ENCODE measurements at places on chromosomes 11 and 22.
A peak's percentile ranks its signal among the peaks of the same experiment; 100 is the strongest.

DNA sequence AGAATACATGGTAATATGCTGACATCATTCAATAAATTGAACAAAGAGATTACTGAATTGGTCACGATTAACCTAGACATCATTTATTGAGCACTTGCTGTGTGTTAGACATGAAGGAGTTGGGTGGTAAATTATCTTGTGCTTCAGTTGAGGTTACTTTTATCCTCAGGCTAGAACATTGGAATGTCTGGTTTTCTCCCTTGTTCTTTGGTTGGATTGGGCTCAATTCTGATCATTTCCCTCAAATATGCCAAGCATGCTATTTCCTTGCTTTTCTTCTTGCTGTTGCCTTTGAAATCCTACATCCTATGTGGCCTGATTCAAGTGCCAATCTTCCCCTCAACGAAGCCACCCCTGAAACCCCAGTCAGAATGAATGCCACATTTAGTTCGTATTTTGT, 65.8 kb downstream of the DEUP1 start:
- DNase-seq: no peak

GRCh38 chr22:46942799-46943785, 180.6 kb downstream of the TBC1D22A start:
- DNase-seq: no peak

GRCh38 chr22:38872831-38873248, 824 bp upstream of the CBX6 start:
- peak; percentile 8 for DNase-seq

GRCh38 chr11:100031973-100032372, 655.1 kb upstream of the ARHGAP42 start:
- peak; percentile 17 for DNase-seq

- no peak for DNase-seq
These were observed 104.2 kb downstream of the WT1 start for GRCh38 chr11:32331098-32331497.

- DNase-seq: no peak
These were observed 247.9 kb upstream of the KIRREL3 start for GRCh38 chr11:127248476-127248875.

DNA sequence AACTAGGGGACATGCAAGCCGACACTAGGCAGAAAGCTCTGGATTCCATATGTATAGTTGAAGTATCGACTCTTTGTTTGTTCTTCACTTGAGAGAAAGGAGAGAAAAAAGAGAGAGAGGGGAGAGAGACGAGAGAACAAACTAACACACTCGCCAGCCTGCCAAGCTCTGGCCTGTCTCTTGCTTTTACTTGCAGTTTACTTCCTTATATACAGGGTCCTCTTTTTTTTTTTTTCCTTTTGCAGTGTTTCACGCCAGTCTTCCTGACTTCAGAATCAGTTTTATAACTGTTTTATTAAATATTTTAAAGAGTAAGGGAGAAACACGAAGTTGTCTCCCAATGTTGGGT, 19.9 kb downstream of the TEAD1 start:
- DNase-seq: no peak

DNA sequence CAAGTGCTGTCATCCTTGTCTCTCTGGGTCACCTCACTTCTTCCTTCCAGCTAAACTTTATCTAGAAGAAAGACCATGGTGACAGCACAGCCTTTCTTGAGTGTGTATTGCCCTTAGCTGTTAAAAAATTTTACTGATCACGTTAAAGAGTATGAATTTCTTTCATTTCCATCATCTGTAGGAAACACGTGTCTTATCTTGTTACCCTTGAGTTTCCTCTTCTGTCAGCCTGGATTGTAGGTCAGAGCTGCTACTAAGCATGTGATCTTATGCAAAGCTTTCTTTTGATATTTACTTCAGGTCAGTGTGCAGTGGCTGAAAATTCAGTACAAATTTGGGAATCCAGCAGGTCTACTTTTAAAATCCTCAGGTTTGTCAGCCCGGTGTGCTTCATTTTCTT, 512.2 kb upstream of the ARHGAP42 start:
- DNase-seq: no peak

DNA sequence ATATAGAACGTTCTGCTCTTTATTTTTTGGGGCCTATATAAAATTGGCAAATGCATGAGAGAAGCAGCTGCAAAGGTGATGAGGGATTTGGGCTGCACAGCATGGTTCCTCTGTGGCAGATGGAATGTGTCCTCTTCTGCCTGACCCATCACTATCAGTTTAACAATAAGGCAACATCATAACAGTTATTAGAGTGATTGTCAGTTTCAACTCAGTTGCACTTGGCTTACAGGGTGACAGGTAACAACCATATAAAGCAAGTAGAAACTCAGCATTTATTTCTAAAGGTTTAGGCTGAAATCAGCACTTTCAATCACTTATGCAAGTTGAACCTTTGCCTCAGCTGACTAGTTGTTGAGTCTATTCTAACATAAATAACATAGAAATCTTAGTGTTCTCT, 935.4 kb upstream of the CHORDC1 start:
- DNase-seq: no peak

GRCh38 chr11:15764948-15765347, 591.4 kb downstream of the SOX6 start:
- DNase-seq: no peak

- DNase-seq: no peak
These were observed 45.6 kb downstream of the GRAMD4 start for GRCh38 chr22:46665751-46666280.

- DNase-seq: no peak
These were observed 6.2 kb upstream of the OR5W2 start for GRCh38 chr11:55920537-55920936.

DNA sequence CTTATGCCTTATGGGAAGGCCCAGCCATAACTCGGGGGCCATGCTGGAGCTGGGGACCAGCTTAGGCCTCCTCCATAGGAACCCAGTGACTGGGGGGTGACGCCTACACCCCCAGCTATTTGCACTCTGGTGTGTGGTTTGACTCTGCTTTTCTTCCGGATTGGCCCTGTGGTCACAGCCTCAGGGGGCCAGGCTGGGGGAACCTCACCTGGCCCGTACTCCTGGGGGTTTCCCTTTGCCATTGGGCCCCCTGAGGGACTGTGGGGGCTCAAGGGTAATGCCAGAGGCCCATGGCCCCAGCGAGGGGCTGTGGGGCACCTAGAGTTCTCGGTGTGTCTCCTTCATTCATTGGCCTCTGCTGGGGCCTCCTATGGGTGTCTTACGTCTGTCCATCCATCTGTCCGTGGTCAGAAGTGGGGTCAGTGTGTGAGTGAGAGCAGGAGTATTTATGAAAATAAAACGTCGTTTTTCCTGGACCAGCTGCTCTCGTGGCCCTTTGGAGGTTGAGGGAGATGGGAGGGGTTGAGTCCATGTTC, 6.3 kb upstream of the SH3BP1 start:
- DNase-seq: peak; percentile 69

GRCh38 chr11:6755303-6755952, 16.3 kb downstream of the OR2AG2 start:
- peak; percentile 49 for DNase-seq

GRCh38 chr11:20647976-20648565, 21.3 kb upstream of the NELL1 start:
- DNase-seq: peak; percentile 50

GRCh38 chr11:74570266-74571061, 21.9 kb upstream of the POLD3 start:
- peak; percentile 43 for DNase-seq

DNA sequence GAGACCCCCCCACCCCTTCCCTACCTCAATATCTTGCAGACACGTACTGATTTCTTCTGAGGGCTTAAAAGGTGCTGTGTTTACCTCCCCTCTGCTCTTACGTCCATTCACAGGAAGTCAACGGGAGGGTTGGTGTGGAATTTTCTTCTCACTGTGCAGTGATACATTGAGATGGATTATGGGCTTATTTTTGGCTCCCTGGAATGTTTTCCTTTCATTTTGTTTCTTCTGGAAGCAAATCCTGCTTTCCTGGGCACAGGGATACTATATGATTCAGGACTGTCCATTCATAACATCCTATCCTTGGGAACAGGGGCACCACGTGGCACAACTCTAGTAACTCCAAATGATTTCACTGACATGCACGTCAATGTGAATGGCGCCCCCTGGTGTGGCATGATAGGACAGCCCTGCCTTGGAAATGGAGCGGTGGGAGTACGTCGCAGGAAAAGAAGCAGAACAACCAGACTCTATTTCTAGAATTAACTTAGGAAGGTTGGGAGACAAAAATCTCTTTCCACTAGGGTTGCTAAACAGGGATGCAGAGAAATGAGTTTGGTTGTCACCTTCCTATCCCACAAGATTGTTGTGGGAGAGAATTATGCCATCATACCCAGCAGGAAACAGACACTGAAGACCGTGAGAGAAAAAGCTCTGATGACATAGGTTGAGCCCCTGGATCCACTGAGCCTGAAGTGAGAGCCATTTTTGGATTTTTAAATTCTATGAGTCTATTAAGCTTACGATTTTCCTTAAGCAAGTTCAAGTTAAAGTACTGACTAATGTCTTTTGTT, 146.5 kb upstream of the RAG2 start:
- DNase-seq: peak; percentile 68

GRCh38 chr11:68946416-68947090, 34.2 kb downstream of the MRGPRD start:
- DNase-seq: no peak

DNA sequence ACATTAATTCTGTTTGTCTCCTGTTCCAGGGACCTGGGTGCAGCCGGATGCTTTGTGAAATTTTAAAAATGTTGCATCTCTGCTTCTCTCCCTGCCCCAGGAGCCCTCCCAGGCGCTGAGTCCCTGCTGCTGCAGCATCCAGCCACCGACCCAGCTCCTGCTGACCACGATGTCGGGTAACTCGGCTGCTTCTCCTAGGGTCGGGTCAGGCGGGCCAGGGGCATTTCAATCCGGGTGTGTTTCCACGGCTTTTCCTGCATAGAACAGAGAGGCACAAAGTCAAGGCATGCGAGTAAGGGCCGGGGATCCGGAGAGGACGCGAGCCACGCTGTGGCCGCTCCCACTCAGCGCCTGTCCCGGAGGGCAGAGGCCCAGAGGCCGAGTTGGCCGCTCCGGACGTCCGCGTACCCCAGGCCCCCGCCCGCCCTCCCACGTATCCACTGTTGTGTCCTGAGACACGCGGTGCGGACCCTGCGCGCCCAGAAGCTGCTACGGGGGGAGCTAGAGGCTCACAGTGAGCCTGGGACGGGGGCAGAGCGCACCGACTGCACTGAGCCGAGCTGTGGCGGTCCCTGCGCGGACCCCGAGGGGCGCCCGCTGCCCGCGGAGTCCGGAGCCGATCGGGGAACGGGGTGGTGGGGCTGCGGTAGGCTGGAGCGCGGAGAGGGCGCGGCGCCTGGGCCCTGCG, at the start of gene POU2AF3:
Gene POU2AF3, plus strand, starts transcription at position 134 of the 688 bp plus-strand sequence. Its CDS starts 36 bp downstream, at position 170.
- no peak for DNase-seq

GRCh38 chr11:28938091-28938490, 829.9 kb downstream of the METTL15 start:
- DNase-seq: no peak

DNA sequence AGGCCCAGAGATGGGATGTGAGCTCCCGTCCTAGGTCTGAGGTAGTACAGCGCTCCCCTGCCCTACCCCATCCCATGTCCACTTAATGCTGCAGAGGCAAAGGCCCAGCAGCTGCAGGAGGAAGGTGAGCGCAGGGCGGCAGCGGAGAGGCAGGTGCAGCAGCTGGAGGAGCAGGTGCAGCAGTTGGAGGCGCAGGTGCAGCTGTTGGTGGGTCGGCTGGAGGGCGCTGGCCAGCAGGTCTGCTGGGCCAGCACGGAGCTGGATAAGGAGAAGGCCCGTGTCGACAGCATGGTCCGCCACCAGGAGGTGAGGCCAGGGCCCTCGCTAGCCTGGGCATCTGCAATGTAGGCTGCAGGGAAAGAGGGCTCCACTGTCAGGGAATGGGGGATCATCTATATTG, 15.2 kb downstream of the CCDC157 start:
- DNase-seq: no peak
